ENCODE measurements at places on chromosomes 5 and 9. TPM values are rescaled to one million over a fixed set of nuclear protein-coding genes. Genes with fewer than 3 reads are reported as not detected.

DNA sequence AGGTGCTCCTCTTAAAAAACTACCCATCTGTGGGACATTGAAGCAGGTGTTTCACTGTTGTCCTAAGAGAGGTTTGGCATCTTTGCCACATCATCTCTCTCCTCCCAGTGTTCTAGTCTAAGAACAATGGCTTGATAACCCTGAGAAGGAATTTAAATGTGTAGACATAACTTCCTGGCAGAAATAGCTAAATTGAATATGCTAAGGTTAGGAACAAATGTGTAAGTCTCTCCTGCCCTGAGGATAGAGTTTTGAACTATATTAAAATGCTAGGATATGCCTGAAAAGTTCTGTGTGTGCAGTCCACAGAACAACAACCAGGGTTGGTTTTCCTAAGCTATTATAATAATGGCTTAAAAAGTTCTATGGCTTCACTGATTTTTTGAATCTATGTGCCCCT lies 106.6 kb downstream of the LRRC70 start:
- no peak for DNase-seq

DNA sequence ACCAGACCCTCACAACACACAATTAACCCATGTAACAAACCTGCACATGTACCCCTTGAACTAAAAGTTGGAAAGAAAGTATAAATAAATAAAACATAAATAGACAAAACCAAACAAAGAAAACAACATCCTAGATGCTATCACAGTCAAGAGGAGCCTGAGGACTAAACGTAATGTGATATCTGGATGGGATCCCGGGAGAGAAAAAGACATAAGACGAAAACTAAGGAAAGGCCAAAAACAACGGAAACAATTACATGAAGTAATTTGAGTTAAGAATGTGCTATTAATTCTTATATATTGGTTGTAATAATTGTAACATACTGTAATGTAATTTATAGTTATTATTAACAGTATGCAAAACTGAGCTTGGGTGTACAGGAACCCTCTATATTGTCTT lies 793.9 kb downstream of the SEMA5A start:
- DNase-seq: no peak

The MZB1 gene
- 0.13 TPM for polyA plus RNA-seq

The MARCHF11 gene
- 0.12 TPM for polyA plus RNA-seq

All from keratinocyte (primary cell).